Stimulated activated CD4-positive, alpha-beta T cell treated with anti-CD3 and anti-CD28 coated beads, TNF-alpha, amount 100 ng/mL, for 24 hours (primary cell): ENCODE measurements at places on chromosomes 13 and 19.

DNA sequence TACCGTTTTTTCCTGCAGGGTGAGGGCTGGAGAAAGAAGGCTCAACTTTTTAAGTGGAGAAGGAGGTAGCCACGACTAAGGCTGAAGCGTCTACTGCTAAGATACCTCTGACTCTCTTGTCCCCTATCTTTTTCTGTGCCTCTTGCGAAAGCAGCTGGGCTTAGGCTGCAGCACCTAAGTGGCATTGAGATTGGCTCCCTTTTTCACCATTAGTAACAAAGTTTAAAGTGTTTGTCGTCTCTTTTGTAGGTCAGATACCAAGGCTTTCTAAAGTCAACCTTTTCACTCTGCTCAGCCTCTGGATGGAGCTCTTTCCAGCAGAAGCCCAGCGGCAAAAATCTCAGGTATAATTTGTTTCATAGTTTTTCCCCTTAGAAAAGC lies 887 bp downstream of the CDADC1 start:
- DNase-seq: no peak

DNA sequence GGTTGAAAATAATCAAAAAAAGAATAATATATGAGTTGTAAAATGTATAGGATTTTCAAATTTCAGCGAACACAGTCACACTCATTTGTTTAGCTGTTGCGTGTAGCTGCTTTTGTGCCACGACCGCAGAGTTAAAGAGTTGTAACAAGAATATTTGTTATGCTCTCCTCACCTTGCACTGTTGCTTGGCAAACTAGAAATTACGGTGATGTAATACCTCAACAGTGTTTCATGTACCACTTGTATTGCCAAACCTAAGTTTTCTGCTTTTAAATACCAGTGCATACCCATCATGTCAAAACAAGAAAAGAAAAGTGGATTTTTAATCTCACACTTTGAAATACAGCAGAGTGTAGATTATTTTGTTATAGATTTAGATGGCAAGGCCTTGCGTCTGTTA lies 201.1 kb downstream of the NBEA start:
- DNase-seq: no peak

DNA sequence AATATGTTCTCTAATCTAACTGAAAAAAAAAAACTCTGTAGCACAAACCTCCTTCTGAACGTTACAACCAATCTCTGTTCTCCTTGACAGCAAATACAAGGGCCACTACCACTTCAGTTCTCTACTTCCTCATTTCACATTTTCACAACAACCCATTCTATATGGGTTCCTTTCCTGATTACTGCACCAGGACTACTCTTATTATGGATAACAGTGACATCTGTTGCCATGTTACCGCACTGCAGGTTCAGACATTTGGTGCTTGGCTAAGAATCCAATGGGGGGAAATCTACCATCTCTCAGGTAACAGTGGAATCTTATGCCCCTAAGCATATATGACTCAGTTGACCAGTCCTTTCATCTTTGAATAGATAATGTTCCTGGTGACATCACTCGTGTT lies 11.6 kb upstream of the FPR3 start:
- DNase-seq: no peak

- DNase-seq: no peak
Measured at GRCh38 chr13:51581148-51581820, 3.0 kb upstream of the WDFY2 start.

DNA sequence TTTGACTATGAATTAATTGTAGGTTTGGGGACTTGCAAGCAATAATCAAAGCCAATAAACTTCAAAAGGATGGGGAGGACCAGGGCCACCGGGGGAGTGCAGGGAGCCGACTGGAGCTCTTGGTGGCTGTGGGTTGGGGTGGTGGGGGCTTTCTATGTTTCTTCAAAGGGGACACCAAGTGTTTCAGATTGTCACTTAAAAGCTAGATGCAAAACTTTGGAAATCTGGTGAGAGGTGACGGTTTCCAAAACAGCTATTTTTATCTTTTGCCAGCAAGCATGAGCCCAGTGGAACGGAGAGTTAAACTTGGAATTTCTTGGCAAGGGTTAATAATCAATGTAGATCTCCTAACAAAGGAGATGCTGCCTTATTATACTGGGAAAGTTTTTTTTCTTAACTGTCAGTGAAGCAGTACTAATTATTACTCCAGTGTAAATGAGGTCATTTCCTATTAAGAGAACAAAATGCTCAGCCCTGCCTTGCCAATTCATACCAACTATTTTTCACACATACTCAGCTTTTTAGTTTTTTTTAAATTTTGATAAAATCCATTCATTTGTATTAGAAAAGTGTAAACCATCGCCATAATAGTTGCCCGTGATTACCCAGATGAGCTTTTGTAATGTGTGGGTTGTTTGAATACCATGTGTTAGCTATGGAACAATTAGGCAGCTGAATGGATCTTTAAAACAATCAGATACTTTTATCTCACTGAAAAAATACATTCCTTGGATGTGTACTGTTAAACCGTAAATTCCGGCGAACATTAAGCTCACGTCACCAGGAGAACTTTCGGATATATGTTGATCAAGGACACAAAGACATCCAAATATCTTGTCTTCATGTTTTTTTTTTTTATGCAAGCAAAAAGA lies 95.9 kb upstream of the ZNF536 start:
- DNase-seq: no peak

DNA sequence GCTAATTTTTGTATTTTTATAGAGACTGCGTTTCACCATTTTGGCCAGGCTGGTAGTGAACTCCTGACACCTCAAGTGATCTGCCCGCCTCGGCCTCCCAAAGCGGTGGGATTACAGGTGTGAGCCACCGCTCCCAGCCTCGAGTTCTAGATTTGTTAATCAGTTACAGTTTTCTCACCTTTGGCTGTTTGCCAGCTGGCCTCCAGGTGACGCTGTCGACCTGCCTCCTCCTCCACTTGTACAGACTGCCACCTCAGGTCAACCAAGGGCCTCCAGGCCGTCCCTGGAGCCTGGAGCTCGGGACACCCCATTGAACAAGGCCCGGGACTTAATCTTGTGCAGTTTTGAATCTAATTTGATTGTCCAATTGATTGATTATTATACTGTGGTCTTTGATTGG lies 45.5 kb downstream of the IER2 start:
- no peak for DNase-seq

DNA sequence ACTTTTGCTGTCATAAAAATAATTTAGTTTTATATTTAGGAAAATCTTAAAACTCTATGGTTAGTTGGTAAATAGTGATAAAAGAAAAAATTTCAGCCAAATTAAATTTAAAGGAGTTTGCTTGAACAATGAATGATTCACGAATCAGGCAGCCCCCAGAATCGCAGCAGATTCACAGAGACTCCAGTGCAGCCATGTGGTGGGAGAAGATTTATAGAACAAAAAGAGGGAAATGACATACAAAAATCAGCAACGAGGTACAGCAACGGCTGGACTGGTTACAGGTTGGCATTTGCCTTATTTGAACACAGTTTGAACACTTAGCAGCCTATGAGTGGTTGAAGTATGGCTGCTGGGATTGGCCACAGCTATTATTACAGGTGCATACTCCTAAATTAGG lies 96.4 kb upstream of the MYCBP2 start:
- no peak for DNase-seq

DNA sequence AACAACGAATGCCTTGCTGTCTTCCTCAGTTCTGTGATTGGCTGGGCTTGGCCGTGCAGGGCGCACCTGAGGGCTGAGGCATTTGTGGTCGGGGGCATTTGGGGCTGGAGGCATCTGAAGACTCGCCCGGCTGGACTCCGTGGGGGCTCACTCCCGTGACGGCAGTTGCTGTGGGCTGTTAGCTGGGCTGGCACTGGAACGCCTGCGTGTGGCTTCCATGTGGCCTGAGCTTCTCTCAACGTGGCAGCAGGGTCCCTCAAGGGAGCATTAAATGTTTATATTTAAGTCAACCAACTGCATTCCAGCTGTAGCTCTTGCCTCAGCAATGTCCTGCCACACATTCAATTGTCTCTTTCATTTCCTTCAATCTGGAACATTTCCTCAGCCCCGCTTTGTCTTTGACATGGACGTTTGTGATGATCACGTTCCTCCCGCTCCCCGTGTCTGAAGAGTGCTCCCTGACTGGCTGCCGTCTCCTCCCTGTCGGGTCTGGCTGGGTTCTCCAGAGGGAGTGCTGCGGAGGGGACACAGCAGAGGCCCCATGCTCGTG lies 21.0 kb downstream of the CCDC8 start:
- DNase-seq: no peak

GRCh38 chr19:16226184-16226591 lies 28.5 kb downstream of the AP1M1 start:
- DNase-seq: no peak

GRCh38 chr19:38971672-38972071 lies 3.9 kb downstream of the FBXO17 start:
- DNase-seq: no peak

GRCh38 chr13:108361769-108362168 lies 92.3 kb downstream of the TNFSF13B start:
- no peak for DNase-seq

DNA sequence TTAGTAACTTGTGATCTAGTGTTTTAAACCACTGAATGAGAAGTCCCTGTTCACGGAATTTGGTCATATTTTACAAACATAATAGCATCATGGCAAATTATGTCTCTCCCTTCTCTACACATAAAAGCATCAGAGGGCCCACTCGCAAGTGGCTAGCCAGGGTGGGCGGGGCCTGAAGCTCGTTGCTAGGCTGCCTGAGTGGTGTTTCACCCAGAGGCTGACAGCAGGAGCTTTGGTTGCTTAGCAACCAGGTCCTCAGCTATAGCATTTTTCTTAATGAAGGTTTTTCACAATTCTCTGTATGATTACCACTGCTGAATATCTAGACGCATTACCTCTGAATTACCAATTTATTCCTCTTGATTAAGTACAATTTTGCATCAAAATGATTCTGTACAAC lies 126.5 kb downstream of the NALCN start:
- no peak for DNase-seq

DNA sequence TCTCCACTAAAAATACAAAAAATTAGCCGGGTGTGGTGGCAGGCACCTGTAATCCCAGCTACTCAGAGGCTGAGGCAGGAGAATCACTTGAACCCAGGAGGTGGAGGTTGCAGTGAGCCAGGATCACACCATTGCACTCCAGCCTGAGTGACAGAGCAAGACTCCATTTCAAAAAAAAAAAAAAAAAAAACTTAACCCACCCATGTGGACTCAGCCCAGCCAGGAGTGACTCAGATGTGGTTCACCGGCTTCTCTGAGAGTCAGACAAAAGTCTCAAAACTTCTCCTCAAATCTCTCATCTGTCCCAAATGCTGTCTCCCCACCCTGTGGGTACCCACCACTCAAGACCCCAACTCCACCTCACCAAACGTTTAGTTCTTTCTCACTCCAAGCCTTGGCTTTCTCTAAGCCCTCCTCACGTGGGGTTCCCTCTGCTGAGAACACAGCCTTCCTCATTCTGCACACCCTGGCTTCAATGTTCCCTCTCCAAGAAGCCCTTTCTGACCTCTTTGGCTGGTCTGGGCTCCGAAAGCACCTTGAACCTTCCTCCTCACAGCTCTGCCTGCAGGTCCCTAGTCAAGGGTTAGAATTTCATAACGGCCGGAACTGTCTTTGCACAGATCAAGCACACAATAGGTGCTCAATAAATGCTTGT lies 11.1 kb upstream of the RAB3A start:
- no peak for DNase-seq

DNA sequence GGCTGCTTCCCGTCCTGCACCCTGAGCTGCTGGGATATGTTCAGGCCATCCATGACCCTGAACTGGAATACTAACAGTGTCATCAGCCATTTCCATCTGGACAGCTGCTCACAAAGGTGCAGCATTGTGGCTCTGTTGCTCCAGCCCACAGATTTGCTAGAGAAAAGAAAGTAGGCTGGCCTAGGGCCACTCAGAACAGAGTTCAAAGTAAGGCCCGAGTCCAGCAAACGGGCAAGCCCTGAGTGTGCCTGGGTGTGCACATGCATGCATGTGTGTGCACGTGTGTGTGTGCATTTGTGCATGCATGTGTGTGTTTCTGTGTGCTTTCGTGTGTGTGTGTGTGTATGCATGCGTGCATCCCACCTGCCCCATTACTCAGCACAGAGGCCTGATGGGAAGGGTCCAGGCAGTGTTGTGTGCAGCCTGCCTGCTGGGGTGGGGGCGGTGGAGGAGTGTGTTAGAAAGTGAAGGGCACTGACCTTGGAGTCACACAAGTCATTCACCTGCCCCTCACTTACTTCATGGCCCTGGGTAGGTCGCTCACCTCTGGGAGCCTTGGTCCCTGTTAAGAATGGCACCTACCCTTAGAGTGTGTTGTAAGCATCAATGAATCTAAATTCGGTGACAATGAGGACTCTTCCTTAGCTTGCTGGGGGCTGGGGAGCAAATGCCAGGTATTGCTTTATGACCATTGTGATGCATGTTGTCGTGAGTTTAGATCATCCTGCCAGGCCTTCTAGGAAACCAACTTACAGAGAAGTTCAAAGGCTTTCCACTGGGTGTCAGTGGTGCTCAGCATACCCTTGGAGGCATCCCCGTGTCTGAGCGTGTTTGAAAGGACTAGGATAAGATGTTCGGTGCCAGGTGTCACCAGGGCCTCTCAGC lies 53.2 kb downstream of the GPR12 start:
- no peak for DNase-seq

DNA sequence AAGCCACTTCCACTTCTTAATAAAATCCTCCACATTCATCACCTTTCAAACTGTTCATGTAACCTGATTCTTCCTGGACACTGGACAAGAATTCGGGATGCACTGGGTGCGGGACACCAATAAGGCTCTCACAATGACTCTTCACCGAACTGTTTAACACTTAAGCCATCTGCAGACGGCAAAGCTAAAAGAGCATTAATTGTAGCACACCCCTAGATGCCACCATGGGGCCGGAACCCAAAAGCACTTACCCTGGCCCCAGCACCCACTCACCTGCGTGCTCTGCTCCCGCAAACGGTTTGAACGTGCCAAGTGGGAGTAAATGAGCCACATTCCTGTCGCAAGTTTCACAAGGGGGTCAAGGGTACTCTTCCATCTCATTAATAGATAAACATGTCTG lies 254.3 kb upstream of the PRR20A start:
- no peak for DNase-seq

DNA sequence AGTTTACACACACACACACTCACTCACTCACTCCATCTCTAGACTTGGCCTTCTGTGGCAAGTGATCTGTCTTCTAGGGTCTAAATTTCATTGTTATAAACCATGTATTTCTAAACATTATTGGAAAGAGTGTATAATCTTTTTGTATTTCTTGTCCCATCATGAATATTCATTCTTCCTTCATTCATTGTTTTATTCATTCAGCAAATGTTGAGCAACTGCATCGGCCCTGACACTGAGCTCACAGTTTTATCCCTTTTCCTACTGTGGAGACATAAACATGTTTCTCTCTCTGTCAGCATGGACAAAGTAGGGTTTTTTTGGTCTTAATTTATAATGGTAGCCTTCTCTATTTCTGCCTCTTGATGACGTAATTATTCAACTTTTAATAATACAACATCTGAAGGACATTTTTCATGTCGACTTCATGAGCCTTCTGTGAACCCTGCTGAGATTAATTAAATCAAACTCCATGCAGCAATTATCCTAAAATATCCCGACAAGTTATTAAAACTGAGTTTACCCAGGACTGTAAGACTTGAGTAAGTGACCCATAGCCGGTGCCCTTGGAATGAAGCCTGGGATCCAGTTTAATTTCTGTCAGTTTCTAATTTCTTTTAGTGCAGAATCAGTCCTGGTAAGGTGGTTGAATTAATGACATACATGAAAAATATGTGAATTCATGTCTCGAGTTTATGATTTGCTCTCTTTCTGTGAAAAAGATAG lies 7.3 kb downstream of the SPATA13 start:
- no peak for DNase-seq
